Dermis microvascular lymphatic vessel endothelial cell (primary cell): ENCODE measurements at places on chromosomes 13 and 19. TPM values are rescaled to one million over a fixed set of nuclear protein-coding genes. Genes with fewer than 3 reads are reported as not detected.
A peak's percentile ranks its signal among the peaks of the same experiment; 100 is the strongest.

GRCh38 chr19:35582760-35583159, 3.2 kb upstream of the PMIS2 start:
- no peak for DNase-seq

The ZNF570 gene
- total RNA-seq: 4.6 and 6.8 TPM in 2 replicates

- DNase-seq: no peak
Measured at GRCh38 chr19:34231439-34231838, 22.9 kb upstream of the GARRE1 start.

DNA sequence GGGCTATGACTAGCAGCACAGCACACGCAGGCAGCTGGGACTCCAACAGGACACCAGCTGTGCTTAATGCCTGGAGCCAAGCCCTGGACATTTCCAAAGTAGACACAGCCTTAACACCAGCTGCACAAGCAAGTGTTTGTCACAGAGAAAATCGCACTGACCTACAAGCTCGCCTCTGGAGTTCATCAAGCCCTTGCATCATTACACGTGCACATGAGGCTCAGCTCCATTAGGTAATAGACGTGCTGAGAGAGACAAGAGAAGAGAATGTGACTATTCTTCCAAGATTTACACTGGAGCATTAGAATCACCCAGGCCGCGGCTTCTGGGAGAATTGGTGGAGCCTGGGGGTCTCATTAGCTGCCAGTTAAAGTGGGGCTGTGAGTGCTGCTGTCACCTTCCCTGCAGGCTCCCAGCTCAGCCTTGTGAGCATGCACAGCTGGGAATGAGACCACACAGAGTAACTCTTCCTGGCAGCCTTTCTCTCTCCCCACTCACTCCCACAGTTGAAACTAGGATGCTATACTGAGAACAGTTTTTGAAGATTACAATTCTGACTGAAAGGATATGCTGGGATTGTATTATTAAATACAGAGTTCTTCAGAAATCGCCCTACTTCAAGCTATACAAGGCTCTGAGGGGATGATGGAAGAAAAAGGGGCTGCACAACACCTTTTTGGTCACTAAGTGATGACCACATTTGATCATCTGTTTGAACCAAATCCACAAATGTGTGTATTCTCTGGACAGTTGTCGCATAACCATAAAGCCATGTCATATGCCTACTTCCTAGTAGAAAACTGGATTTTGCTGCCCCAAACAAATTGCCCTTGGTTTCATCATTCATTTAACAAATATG, 10.5 kb downstream of the STOML3 start:
- DNase-seq: no peak

DNA sequence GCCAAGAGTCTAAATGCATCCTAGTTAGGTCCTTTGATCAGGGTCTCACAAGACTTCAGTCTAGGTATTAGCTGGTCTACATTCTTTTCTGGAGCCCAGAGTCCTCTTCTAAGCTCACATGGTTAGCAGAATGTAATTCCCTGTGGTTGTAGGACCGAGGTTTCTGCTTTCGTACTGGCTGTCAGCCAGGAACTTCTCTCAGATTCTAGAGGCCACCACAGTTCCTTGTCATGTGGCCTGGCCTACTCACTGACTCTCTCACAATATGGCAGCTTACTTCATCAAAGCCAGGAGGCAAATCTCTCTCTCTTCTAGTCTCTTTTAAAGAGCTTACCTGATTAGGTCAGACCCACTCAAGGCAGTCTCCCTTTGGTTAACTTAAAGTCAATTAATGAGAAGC, 82.9 kb downstream of the POU4F1 start:
- DNase-seq: no peak

- no peak for DNase-seq
Measured at GRCh38 chr13:98540476-98540875, 36.4 kb downstream of the STK24 start.

The NAXD gene
- 13.7 and 26.9 TPM in 2 replicates for total RNA-seq

The TMEM38A gene
- total RNA-seq: 0.90 and 2.1 TPM in 2 replicates

DNA sequence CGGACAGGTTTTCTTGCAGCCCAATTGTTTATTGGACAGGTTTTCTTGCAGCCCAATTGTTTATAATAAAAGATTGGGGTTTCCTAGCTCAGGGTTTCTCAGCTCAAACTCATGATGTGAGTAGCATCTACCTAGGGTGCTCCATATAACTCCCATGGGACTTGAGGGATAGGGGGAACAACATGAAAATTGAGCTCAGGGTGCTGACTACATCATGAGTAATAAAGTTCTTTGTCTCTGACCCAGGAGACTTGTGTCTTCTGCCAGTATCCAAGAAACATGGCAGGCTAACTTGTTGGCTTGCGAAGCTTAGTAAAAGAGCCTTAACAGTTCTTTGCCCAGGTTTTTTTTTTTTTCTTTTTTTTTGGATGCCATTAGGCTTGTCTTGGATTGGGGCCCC, 59.2 kb upstream of the MYCBP2 start:
- DNase-seq: no peak

The TNFRSF19 gene
- under 0.01 and 0.13 TPM in 2 replicates for total RNA-seq

- DNase-seq: no peak
Measured at GRCh38 chr13:110209950-110210603, 96.9 kb downstream of the COL4A1 start.

The C1QTNF9 gene
- not detected in 2 replicates for total RNA-seq

DNA sequence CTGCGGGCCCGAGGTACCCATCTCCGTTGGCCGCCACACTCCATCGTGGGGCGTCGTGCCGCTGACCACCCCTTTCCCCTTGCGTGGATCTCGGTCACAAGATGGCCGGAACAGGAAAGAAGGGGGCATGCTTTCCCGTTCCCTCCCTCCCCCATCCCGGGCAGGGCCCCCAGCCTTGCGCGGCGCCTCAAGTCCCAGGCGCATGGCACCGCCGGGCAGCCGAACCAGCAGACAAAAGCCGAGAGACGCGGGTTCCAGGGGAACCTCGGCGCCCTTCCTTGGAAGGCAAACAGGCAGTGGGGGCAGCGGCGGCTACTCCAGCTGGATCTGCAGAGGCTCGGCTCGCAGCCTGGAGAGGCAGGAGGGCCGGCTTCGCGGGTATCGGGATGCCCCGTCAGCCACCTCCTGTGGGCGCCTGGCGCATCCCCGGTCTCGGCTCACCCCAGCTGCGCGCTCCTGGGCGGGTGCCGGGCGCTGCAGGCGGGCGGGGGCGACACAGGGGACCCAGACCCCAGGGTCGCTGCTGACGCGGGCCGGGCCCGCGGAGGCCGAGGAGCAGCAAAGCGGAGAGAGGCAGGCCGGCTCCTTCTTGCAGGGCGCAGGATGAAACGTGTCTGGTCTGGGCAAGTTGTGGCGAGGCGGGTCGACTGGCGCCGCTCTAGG, 439 bp downstream of the DZIP1 start:
- DNase-seq: no peak

The IL4I1 gene
- 1.6 and 1.9 TPM in 2 replicates for total RNA-seq

- DNase-seq: peak; percentile 90
Measured at GRCh38 chr19:14405758-14406644, 13.1 kb downstream of the DDX39A start.

The PSG1 gene
- total RNA-seq: 0.13 and 0.76 TPM in 2 replicates

The PSG7 gene
- total RNA-seq: under 0.01 TPM in 1 of 2 replicates, not detected in the other

DNA sequence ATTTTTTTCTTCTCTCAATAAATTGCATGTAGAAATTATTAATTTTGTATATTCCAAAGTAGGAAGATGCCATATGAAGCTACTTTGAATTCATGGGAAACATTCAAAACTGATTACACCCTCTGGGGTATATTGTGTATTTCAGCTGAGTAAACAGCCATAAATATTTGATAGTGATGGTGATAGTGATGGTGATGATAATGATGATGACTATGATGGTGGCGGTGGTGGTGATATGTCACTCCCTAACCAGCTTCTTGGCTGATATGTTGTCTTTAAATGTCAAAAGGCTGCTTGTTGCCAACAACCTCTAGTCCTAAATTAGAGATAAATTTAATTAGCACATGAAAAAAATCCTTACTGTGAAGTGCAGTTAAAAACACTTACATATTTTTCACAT, 102.0 kb downstream of the LRCH1 start:
- no peak for DNase-seq

DNA sequence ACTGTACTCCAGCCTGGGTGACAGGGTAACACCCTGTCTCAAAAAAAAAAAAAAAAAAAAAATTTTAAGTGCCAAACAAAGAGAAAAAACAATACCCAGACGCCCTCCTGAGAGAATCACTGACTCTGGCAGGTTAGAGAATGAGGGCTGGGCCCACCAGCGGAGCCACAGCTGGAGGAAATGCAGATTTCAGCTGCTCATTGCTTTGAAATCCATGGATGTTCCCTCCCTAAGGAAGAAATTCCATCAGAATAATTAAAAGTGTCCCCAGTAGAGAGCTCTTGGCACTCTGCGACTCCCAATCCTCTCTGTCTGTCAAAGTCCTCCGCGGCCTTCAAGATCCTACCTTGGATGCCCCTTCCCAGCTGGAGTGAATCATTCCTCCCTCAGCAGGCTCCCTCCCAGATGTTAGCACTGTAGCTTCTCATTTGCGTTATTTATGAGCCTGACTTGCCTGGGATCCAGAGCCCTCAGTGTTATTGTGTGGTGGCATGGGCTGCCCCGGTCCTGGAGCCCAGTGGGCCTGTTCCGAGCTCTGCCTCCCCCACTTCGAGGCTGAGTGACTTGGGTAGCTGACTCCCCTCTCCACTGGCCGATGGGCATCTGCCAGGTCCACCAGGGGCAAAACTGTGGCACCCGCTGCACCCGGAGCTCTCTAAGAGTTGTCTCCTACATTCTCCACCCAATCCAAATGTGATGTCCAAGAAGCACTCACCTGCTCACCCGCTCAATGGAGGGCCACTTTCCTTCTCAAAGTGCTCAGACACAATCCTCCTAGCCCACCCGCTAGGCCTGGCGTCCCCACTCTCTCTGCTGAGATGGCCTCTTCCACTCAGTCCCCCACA, 47.0 kb downstream of the SERP2 start:
- DNase-seq: no peak

The COX7A1 gene
- total RNA-seq: 32.7 and 77.4 TPM in 2 replicates

DNA sequence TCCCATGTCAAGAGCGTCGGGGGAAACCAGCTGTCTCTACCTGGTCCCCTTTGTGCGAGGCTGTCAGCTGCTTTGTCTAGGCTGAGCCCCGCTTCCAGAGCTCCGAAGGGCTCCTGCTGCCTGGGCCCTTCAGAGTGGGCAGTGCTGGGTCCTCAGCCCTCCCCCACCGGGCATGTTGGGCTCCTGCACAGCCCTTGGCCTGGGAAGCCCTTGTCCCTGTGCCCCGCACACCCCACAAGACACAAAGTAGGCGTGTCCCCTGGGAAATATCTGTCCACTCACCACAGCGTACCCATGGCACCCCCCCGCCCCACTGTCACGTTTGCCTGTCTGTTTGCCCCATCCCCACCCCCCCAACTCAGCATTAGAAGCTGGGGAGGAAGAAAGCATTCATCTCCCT, 39.6 kb upstream of the RANBP3 start:
- DNase-seq: no peak

DNA sequence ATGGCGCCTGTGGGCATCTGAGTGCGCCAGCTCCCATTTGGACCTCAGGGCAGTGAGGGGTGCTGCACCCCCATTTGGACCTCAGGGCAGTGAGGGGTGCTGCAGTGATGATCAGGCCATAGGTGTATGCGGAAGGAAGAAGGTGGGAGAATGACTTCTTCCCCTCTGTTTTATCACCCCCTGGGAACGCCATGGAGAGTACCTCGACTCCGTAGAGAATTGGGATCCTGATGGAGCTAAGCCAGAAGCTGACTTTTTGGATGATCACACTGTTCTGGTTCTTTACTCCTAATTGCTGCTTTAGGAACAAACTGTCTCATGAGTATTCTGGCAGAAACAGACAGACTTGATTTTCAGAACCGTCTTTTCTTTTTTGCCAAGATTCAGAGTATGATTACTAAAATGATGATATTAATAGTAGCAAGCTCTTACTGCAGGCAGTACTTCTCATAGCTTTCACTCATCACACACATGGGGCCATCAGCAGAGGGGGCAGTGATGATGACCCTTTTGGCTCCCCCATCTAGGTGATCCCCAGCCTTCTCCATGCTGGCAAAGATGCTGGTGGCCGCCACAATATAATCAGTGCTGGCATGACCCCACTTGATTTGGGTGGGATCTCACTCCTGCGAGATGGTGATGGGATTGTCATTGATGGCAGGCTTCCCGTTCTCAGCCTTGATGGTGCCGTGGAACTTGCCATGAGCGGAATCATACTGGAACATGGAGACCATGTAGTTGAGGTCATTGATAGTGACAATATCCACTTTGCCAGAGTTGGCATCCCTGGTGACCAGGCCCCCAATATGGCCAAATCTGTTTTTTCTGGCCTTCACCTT, 10.3 kb upstream of the UBAC2 start:
- no peak for DNase-seq

GRCh38 chr13:21014139-21014501, 47.3 kb downstream of the LATS2 start:
- DNase-seq: no peak

GRCh38 chr19:10321874-10322835, 6.3 kb upstream of the FDX2 start:
- DNase-seq: no peak

DNA sequence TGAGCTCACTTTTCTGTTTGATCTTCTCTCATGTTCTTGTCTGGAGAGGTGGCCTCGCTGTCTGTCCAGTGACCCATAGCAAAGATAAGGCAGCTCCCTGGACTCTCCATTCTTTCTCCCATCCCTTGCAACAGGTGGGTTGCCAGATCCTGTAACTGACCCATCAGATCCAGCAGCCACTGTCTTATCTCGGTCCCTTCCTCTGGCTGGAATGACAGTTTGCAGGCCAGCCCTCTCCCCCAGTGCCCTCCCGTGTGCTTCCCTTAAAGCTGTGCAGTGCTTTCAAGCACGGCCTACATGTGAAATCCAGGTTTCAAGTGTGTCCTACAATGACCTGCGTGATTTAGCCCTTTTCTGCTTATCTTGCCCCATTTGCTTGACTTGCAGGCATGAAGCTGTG, 3.7 kb downstream of the GTF3A start:
- DNase-seq: no peak

DNA sequence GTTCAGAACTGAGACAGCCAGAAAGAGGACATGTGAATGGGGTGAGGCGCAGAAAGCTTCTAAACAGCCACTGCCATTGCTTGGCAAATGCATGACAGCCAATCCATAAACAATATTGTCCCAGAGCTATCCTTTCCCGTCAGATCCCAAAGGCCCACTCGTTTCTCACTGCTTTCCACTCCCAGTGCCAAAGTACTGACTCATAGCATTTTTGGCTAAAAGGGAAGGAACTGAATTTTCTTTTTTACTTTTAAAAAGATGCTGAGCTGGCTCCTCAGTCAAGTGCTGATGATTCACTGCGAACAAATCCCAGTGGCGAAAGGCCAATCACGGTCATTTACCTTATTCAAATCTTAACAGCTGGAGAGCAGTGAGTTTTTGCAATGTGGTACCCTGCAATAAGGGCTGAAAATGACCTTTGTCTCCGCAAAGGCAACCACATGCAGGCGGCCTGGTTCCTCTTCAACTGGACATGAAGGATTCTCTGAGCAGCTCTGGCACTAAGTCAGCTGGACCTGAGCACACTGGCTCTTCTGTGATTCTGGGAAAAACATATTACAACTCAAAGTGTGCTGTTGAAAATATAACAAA, 151.7 kb downstream of the DCLK1 start:
- DNase-seq: no peak

- no peak for DNase-seq
Measured at GRCh38 chr13:48214519-48215121, 18.4 kb upstream of the ITM2B start.

- no peak for DNase-seq
Measured at GRCh38 chr19:16637535-16637934, 9.5 kb upstream of the MED26 start.

The IZUMO2 gene
- not detected in 2 replicates for total RNA-seq

The RASA3 gene
- 30.7 and 33.9 TPM in 2 replicates for total RNA-seq

The TSSK6 gene
- total RNA-seq: 0.26 and 0.89 TPM in 2 replicates
